Epithelial cell of umbilical artery (primary cell): ENCODE measurements at places on chromosomes 5 and 9. TPM values are rescaled to one million over a fixed set of nuclear protein-coding genes. Genes with fewer than 3 reads are reported as not detected.

Gene HNRNPAB
- total RNA-seq: 82.5 and 116 TPM in 2 replicates

Gene KCNV2
- total RNA-seq: not detected in 2 replicates

Gene LCN12
- not detected in 2 replicates for total RNA-seq

Gene GPR151
- total RNA-seq: not detected in 2 replicates

Gene BARX1
- not detected in 2 replicates for total RNA-seq

Gene FOXD1
- 0.30 and 0.32 TPM in 2 replicates for total RNA-seq

Gene PCSK1
- 0.32 and 0.61 TPM in 2 replicates for total RNA-seq

Gene TGFBI
- 40.6 and 46.1 TPM in 2 replicates for total RNA-seq

Gene BHMT2
- total RNA-seq: 0.61 TPM in 1 of 2 replicates, not detected in the other

Gene SPATA31A1
- total RNA-seq: not detected in 2 replicates

Gene PROB1
- total RNA-seq: 0.61 and 0.65 TPM in 2 replicates

Gene GDA
- not detected in 2 replicates for total RNA-seq

Gene SLC9A3
- 0.65 and 0.76 TPM in 2 replicates for total RNA-seq

Gene SH2D3C
- total RNA-seq: 40.4 and 57.2 TPM in 2 replicates

Gene CAMK2A
- under 0.01 TPM in 1 of 2 replicates, not detected in the other for total RNA-seq

Gene XPA
- 9.1 and 16.6 TPM in 2 replicates for total RNA-seq

Gene TICAM2
- total RNA-seq: 1.3 and 1.5 TPM in 2 replicates

Gene RNF183
- not detected in 2 replicates for total RNA-seq

Gene EGR1
- 0.97 and 1.4 TPM in 2 replicates for total RNA-seq

Gene TBCA
- 115 TPM in 2 replicates for total RNA-seq

Gene STXBP1
- 14.9 and 76.7 TPM in 2 replicates for total RNA-seq

Gene THOC3
- total RNA-seq: 57.2 and 116 TPM in 2 replicates

Gene EQTN
- total RNA-seq: not detected in 2 replicates

Gene SCGB3A2
- not detected in 2 replicates for total RNA-seq

Gene SH3PXD2B
- 10.6 and 15.9 TPM in 2 replicates for total RNA-seq

Gene DIAPH1
- total RNA-seq: 23.7 and 36.1 TPM in 2 replicates

Gene IL4
- total RNA-seq: not detected in 2 replicates

Gene CARD9
- 0.32 and 2.6 TPM in 2 replicates for total RNA-seq

Gene SAPCD2
- total RNA-seq: 15.3 and 19.3 TPM in 2 replicates

Gene PLGRKT
- 19.8 and 22.8 TPM in 2 replicates for total RNA-seq

Gene BAAT
- total RNA-seq: not detected in 2 replicates

Gene ZCCHC9
- total RNA-seq: 26.0 and 28.1 TPM in 2 replicates

Gene GLDC
- total RNA-seq: 2.3 and 6.4 TPM in 2 replicates

Gene GBGT1
- total RNA-seq: 11.1 and 13.6 TPM in 2 replicates

Gene FOXD4
- not detected in 2 replicates for total RNA-seq

Gene GGTA1
- total RNA-seq: 0.32 TPM in 1 of 2 replicates, not detected in the other

Gene DNAH5
- 0.15 and 0.32 TPM in 2 replicates for total RNA-seq

Gene OCLN
- 12.3 and 29.0 TPM in 2 replicates for total RNA-seq

Gene SLC25A2
- 0.15 TPM in 1 of 2 replicates, not detected in the other for total RNA-seq

Gene INVS
- 20.1 and 32.1 TPM in 2 replicates for total RNA-seq
